HFFc6 (cell line): ENCODE measurements at places on chromosomes 4 and X. TPM values are rescaled to one million over a fixed set of nuclear protein-coding genes. Genes with fewer than 3 reads are reported as not detected.

- DNase-seq: peak; percentile 0
Measured at GRCh38 chrX:9071031-9071650, 37.2 kb upstream of the FAM9B start.

DNA sequence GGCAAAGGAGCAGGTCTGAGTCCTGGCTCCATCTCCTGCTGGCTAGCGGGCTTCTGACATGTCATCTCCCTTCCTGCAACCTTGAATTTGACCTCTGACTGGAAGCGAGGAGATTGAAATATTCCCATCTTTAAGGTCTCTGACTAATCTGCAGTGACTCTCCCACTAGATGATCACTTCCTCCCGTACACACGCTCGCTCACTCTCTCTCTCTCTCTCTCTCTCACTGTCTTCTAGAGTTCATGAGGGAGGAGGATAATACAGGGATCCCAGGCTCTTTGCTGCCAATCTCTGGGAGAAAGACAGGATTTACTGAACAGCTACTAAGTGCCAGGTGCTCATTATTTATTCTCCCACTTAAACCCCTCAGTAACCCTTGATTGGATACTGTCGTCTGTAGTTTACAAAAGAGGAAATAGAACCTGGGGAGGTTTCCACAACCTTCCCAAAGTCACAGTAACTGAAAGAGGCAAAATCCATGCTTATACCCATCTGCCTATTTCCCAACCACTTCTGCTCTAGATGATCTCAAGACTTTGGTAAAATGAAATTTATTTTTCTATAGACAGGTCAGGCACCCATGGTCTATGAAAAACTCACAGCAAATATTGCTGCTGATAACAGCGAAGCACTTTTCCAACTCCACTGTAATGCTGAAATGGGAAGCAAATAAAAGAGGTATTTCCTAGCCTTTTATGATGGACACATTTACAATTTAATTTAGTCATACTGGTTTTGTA, 193.5 kb upstream of the C1QTNF7 start:
- DNase-seq: peak; percentile 82

EOLA2 gene
- total RNA-seq: 31.0 to 35.5 TPM (median 32.7 TPM) in 3 replicates

- no peak for DNase-seq
Measured at GRCh38 chr4:10965196-10965595, 280.6 kb upstream of the CLNK start.

- no peak for DNase-seq
Measured at GRCh38 chrX:42269186-42269585, 345.8 kb upstream of the CASK start.
